ENCODE measurements at places on chromosomes 5 and 9. TPM values are rescaled to one million over a fixed set of nuclear protein-coding genes. Genes with fewer than 3 reads are reported as not detected.

DNA sequence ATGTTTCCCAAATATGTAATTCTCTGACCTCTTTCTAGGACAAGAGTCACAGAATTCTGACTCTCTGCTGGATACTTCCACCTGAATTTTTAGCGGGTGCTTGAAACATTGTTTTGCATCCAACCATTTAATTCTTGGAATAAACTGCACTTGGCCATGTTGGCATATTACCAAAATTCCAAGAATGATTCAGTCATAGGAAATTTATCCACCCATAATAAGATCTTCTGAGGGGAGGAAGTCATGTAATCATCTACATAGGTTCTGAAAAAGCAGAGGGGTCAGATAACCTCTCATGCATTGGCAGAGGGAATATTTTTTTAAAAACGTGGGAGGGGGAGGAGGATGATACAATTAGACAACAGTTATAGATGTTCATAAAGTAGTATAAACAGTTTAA is 156.9 kb downstream of the PAM start:
- no peaks in the 10 kb centered on the region for H3K4me1 ChIP-seq
- H3K27me3 ChIP-seq = no peaks in the 10 kb centered on the region

DNA sequence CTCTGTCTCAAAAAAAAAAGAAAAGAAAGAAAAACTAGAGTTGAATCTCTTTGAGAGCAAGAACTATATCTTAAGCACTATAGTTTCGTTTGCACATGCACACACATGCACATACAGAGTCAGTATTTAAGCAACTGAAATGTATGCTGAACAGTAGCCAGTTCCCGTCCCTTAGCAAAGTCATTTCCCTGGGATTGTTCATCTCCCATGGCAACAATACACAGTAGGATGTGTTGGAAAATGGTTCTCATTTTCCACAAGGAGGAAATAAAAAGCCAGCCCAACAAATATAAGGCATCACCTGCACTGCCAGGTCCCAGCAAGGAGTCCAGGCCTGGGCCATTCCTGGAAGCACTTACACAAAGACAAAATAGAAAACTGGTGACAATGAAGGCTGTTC is 4.2 kb upstream of the ZNF346 start:
- H3K36me3 ChIP-seq = no peaks in the 10 kb centered on the region
- H3K4me1 ChIP-seq = peaks cover 13% of the 10 kb centered on the region
- DNase-seq = no peak
- no peaks in the 10 kb centered on the region for H3K27me3 ChIP-seq
- H3K4me3 ChIP-seq = no peak overlapping the region
- H3K27ac ChIP-seq = no peak overlapping the region

DNA sequence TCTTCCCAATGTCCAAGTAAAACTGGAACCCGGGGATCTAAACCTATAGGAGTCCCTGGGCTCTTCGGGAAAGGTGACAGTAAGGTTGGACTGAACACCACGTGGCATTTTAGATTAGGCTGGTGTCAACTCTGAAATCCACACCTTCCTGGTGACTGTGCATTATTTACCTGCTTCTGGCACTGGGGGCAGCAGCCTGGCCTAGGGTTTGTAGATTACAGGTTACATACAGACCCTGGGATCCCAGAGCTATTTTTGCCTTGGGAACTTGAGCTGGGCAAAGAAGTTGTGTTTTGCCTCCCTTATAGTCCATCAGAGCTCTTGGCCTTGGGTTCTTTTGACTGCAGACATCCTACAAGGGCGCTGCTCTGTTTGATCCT is 173.2 kb downstream of the DAB2IP start:
- no peaks in the 10 kb centered on the region for H3K36me3 ChIP-seq
- H3K27ac ChIP-seq = no peak overlapping the region
- H3K4me1 ChIP-seq = no peaks in the 10 kb centered on the region
- H3K4me3 ChIP-seq = no peak overlapping the region
- DNase-seq = no peak

DNA sequence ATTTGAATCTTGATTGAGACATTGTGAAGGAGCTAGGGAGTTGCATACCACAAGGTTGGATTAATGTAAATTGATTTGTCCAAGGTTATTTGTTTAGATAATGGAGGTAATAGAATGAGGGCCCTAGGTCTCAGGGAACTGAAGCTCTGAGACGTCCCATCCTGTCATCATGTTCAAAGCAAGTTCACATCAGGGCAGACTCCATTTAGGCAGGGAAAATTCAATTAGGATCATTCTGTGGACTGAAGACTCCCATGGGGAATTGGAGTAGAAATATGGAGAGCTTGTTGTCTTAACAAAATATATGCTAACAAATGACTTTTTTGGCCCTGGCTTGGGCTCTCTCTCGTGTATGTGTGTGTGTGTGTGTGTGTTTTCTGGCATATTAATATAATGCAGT is 722.0 kb upstream of the ADAMTS16 start:
- DNase-seq = no peak
- H3K4me1 ChIP-seq = no peaks in the 10 kb centered on the region
- H3K27ac ChIP-seq = no peak overlapping the region
- H3K36me3 ChIP-seq = no peaks in the 10 kb centered on the region
- H3K4me3 ChIP-seq = no peak overlapping the region

GRCh38 chr9:71941060-71941568 is 29.7 kb downstream of the C9orf85 start:
- DNase-seq = no peak
- no peak overlapping the region for H3K27ac ChIP-seq
- no peaks in the 10 kb centered on the region for H3K36me3 ChIP-seq
- H3K27me3 ChIP-seq = no peaks in the 10 kb centered on the region
- no peaks in the 10 kb centered on the region for H3K4me1 ChIP-seq

GRCh38 chr9:75369989-75370388 is 281.7 kb downstream of the OSTF1 start:
- no peak overlapping the region for H3K27ac ChIP-seq

- H3K27ac ChIP-seq = no peak overlapping the region
- H3K4me3 ChIP-seq = no peak overlapping the region
- H3K27me3 ChIP-seq = no peaks in the 10 kb centered on the region
- H3K4me1 ChIP-seq = peaks cover 11% of the 10 kb centered on the region
- H3K36me3 ChIP-seq = no peaks in the 10 kb centered on the region
- DNase-seq = no peak
These were observed 2.4 kb upstream of the UHRF2 start for GRCh38 chr9:6410633-6411032.

- no peaks in the 10 kb centered on the region for H3K4me1 ChIP-seq
- no peak overlapping the region for H3K4me3 ChIP-seq
- no peak overlapping the region for H3K27ac ChIP-seq
- H3K27me3 ChIP-seq = no peaks in the 10 kb centered on the region
- DNase-seq = no peak
- H3K36me3 ChIP-seq = no peaks in the 10 kb centered on the region
These were observed 72.0 kb upstream of the IL12B start for GRCh38 chr5:159402311-159402710.

DNA sequence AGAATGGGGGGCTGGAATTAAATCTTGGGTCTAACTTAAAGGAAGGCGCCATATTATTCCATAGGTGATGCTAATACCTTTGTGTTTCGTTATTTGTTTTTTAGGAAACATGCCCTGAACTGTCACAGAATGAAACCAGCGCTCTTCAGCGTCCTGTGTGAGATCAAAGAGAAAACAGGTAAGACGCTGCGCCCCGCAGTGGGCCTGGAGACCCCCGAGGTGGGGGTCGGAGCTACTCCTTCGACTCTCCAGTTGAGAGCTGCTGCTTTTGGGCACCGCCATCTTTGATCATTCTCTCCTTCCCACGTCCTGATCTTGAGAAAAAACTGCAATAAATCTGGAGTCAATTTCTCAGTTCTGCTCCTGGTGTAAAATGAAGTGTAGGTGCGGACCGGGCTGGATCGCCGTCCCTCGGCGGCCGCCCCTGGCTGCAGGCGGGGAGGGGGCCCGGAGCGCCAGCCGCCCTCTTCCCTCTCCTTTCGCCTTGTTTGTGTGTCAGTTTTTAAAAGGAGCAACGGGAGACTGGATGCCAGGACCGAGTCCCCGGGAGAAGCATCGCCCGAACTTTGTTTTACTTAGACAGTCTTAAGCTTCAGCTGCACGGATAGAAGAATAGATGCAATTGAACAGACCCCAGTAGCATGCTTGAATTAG is 1.4 kb downstream of the PBX3 start:
- peak overlapping the region; percentile 73 for H3K27ac ChIP-seq
- H3K36me3 ChIP-seq = no peaks in the 10 kb centered on the region
- peaks cover 4% of the 10 kb centered on the region for H3K4me1 ChIP-seq

DNA sequence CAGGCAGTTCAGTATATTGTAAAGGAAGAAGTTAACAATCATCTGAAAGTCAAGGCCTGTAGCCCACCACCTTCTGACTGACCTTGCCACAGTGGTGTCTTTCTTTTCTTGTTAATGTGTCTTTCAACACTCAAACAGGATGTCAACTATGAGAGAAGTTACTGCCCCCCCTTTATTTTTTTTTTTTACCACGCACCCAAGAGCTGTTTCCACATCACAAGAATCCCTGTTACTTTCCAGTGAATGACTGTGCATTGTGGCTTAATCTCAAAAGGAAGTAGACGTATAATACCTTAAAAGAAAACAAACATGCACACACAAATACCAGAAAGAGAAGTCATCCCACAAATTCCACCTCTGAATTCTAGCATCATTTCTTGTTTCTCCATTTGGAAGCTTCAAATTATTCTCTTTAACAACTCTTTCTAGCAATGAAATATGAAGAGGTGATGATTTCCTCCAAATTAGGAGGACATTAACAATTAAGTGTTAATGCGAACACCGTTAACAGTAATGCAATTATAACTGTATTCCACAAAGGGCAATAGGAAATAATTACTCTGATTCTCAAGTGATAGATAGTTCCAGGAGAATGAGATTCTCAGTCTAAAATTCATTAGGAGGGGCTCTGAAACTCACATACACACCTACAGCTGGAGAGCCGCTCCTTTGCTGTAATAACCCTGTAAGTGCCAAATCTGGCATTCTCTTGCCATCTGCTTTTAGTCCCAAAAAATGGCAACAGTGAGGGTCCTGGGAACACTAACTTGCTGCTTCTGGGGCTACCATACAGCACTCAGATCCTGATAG is 201.0 kb downstream of the EFNA5 start:
- no peaks in the 10 kb centered on the region for H3K36me3 ChIP-seq
- no peak overlapping the region for H3K4me3 ChIP-seq
- H3K27me3 ChIP-seq = no peaks in the 10 kb centered on the region
- H3K27ac ChIP-seq = no peak overlapping the region
- H3K4me1 ChIP-seq = no peaks in the 10 kb centered on the region

- H3K4me1 ChIP-seq = no peaks in the 10 kb centered on the region
- H3K27ac ChIP-seq = no peak overlapping the region
- H3K27me3 ChIP-seq = no peaks in the 10 kb centered on the region
- no peaks in the 10 kb centered on the region for H3K36me3 ChIP-seq
- H3K4me3 ChIP-seq = no peak overlapping the region
- no peak for DNase-seq
These were observed 93.7 kb downstream of the SGCD start for GRCh38 chr5:156420665-156421064.

DNA sequence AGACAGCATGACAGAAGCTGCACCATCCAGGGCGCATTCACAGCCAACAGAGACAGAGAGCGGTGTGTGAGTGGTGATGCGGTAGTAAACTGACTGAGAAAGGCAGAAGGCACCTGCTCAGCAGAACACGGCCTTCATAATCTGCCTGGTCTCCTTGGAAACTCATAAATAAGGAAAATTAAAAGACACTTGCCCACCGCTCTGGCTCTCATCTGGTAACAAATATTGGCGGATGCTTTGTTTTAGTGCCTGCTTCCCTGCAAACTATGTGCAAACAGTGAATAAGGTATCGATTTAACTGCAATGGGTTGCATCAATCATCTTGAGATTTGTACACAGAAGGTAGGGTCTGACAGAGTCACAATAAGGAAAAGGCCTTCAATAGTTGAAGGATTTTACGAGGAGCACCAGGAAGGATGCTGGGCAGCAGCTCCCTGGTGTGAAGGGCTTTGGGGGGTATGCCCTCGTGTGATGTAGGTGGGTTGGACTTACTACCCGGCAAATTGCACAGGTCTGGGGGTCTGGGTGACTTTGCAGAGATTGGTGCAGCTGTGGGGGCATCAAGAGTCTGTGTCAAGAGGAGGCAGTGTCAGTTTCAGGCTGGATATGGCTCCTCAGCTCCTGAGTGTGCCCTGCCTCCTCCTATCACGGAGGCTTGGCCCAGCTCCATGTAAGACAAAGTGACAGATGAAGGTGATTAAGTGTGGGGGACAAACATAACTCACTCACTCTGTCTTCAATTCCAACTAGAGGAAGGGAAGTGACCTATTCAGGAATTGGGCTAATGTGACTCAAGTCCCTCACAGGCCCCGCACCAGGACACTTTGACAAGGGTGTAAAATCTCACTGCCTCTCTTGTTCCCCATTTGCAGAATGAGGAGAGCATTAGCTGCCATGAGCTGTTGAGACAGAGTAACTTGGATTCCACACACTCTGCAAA is 166.7 kb downstream of the ICE1 start:
- H3K4me3 ChIP-seq = no peak overlapping the region
- no peaks in the 10 kb centered on the region for H3K27me3 ChIP-seq
- DNase-seq = no peak
- H3K27ac ChIP-seq = no peak overlapping the region
- no peaks in the 10 kb centered on the region for H3K36me3 ChIP-seq

GRCh38 chr9:13295556-13295955 is 16.1 kb upstream of the MPDZ start:
- H3K27ac ChIP-seq = no peak overlapping the region
- H3K36me3 ChIP-seq = no peaks in the 10 kb centered on the region
- H3K4me1 ChIP-seq = no peaks in the 10 kb centered on the region
- H3K4me3 ChIP-seq = no peak overlapping the region
- H3K27me3 ChIP-seq = no peaks in the 10 kb centered on the region

DNA sequence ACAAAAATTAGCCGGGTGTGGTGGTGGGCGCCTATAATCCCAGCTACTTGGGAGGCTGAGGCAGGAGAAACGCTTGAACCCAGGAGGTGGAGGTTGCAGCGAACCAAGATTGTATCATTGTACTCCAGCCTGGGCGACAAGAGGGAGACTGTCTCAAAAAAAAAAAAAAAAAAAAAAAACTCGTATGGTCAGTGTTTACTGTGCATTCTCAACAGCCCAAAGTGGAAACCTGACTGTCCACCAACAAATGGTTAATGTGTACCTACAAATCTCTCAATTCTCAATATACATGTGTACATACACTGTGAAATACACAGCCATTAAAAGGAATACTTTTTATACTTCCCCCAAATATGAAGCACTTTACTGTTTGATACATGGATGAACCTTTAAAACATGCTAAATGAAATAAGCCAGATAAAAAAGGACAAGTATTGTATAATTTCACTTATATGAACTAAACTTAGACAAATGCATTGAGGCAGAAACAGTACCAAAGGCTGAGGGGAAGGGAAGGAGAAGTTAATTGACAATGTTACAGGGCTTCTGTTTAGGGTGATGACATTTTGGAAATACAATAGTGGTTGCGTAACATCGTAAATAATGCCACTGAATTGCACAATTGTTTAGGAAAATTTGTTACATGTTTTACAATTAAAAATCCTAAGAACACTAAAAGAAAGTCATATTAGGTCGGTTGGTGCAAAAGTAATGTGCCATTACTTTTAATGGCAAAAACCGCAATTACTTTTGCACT is 16.5 kb downstream of the DNAJA1 start:
- H3K36me3 ChIP-seq = peaks cover 13% of the 10 kb centered on the region
- H3K27me3 ChIP-seq = no peaks in the 10 kb centered on the region
- H3K4me3 ChIP-seq = no peak overlapping the region
- H3K4me1 ChIP-seq = no peaks in the 10 kb centered on the region
- H3K27ac ChIP-seq = no peak overlapping the region

The IL6ST gene
- total RNA-seq = 346 TPM

The CLPTM1L gene
- 73.3 TPM for total RNA-seq

The ALDOB gene
- total RNA-seq = not detected

The ACTBL2 gene
- total RNA-seq = not detected

The RMRP gene
- 5,750 TPM for total RNA-seq

The PCDHA1 gene
- not detected for total RNA-seq

Measured in naive thymus-derived CD4-positive, alpha-beta T cell (primary cell).